ENCODE measurements at places on chromosomes 1 and 21.

DNA sequence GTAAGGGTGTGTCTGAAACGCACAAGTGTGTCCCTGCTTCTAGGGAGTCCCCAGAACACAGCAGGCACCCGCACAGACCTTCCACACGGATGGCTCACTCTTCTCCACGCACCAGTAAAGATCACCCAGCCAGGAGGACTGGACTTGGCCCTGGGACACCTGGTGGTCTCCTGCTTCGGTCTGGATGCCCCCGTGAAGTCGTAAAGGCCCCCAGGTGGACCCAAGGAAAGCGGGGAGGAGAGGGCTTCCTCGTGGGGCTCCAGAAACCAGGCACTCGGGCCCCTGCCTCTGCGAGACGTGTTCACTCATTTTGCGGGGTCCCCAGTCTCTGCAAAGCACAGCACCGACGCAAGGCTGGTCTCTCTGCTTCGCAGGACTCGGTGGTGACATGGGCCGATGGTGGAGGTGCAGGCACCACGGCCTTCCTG, 20.2 kb upstream of the COL6A2 start:
- DNase-seq = no peak

DNA sequence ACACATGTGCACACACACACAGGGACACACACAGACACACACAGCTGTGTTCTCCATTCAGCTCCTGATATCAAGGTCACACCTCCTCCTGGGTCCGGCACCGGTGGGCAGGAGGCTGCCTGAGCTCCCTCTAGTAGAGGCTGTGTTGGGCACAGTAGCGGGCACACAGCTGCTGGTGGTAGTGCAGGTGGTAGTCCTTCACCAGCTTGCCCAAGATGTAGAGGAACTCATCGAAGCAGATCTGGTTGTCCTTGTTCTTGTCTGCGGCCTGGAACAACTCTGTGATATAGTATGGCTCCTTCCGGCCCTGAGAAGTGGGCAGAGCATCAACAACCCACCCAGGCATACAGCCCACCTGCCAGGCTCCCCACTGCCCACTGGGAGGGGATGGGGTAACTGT, 5.6 kb upstream of the S100A8 start:
- DNase-seq = no peak

- no peak for DNase-seq
These were observed 20.7 kb upstream of the ADARB1 start for GRCh38 chr21:45053561-45054226.

GRCh38 chr1:209542585-209542984, 40.9 kb upstream of the CAMK1G start:
- no peak for DNase-seq

GRCh38 chr1:3067671-3068563, 1.1 kb upstream of the PRDM16 start:
- DNase-seq = no peak

GRCh38 chr1:159120317-159120716, 43.8 kb upstream of the AIM2 start:
- DNase-seq = no peak

- DNase-seq = no peak
These were observed at the start of gene KRTAP10-1 for GRCh38 chr21:44539991-44540666. Gene KRTAP10-1 (minus strand): TSS chr21:44540195. CDS start chr21:44540150, 45 bp downstream.

DNA sequence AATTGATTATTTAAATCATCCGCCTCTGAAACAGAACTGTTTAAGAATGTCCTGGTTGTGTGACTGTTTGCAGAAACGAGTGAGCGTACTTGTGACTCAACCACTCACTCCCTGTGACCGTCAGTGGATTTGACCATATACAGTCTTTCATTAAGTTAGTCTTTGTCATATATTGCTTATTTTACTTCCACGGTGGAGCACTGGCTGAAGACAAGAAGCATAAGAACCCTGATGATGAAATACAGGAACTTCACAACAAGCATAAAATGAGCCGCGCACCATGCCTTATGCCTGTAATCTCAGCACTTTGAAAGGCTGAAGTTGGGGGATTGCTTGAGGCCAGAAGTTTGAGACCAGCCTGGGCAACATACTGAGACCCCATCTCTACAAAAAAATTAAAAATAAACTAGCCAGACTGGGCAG, 194.0 kb downstream of the TOMM20 start:
- no peak for DNase-seq

GRCh38 chr21:28299946-28300345, 692.7 kb downstream of the LTN1 start:
- DNase-seq = no peak

GRCh38 chr1:84758968-84759491, 68.8 kb upstream of the SSX2IP start:
- DNase-seq = no peak

GRCh38 chr21:29074007-29074376, 544 bp upstream of the CCT8 start:
- DNase-seq = no peak

GRCh38 chr1:176567190-176567794, 104.3 kb downstream of the PAPPA2 start:
- no peak for DNase-seq

DNA sequence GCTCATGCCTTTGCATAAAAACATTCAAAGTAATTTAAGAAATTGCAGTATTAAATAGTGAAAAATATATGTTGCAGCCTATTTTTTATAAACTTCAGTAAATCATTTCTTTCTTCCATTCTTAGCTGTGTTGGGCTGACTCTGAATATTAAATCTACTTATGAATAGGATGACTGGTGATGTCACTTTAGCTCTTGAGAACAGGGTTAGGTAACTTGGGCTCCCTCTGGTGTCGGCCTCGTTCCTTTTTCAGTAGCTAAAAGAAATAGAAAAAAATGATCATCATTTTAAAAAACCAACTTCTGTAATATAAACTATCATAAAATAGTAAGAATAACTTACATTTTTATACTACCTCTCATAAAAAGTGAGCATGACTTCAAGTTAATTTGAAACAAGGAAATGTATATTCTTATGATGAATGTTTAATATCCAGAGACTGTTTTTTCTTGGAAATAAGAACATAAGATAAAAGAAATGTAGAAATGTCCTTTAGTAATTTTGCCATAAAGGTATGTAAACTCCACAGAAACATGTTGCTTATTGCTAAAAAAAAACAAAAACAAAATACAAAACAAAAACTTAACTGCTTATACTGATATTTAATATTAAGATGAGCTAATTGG, 26.8 kb upstream of the NCAM2 start:
- no peak for DNase-seq

DNA sequence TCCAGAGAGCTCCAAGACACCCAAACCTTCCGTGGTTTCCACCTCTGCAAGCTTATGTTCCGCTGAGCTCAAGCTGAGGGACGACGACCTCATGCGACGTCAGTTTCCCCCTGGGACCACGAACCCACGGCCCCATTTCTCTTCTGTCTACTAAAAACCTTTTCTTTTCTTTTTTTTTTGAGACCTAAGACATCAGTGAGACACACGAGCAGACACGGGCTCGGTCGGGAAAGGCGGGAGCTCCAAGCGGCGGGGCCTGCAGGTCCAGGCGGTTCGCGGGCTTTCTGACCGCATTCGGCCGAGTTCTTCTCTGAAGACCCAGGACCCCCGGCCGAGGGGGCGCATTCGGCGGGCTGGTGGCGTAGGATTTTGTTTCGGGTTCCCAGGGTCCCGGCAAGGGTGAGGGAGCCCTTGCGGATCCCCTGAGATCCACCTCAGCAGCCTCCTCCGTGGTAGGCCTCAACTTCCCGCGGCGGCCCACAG, 402 bp downstream of the C21orf58 start:
- no peak for DNase-seq

GRCh38 chr1:171530676-171531075, 45.3 kb downstream of the PRRC2C start:
- DNase-seq = no peak

DNA sequence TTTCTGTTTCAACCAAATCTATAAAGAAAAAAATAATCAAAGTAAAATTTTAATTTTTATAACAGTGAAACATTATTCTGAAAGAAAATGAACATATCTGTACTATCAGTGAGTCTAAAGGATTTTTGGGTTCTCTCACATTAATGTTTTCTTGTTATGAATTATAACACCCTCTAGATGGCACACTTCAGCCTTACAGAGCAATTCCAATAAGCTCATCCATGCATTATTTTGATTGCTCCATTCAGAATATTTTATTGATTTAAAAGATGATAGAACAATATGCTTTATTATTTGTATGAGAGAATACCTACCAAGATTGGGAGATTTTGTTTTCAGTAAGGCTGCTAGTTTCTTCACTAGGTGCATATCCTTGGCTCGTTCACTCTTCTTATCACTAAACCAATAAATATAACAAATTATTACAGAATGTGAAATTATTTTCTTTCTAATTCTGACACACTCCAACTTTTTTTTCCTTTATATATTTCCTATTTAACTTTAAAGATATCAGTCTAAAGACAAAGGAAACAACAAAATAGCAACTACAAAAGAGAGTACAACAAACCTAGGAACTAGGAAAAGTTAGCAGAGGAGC, 82.4 kb downstream of the RAB3GAP2 start:
- DNase-seq = no peak

GRCh38 chr1:69686367-69686984, 118.8 kb downstream of the LRRC7 start:
- no peak for DNase-seq

DNA sequence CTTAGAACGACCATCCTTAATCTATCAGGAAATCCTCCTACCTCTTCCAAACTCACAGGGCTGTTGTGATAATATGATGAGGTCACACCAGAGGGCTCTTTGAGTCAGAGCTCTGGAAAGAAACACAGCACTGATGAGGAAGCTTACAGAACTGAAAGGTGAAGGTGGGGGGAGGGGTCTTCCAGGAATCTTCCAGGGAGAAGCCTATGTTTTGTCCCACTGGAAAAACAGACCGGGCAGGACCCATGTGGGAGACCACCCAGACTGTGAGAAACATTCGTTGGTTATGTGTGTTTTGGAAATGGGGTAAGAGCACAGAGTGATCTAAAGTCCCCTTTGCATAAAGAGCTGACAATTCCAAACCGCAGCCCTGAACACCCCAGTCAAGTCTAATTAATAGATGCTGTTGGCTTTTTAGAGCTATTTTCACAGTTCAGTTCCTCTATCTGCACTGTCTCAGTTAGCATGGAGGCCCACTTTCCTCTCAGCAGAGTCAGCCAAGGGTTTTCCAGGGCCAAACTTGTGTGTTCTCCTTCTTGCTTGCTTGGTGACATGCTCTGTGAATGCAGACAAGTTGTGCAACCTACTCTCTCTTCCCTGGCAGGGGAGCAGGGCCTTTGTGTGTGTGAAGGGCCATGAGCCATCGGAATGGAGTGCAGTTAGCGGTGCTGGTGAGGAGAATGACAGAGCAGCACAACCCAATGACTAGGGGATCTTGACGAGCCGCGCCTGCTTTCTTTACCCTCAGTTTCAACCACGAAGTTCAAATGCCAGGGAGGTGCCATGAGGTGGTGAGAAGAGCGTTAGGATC, 12.3 kb downstream of the PHLDA3 start:
- no peak for DNase-seq

- DNase-seq = no peak
These were observed 46.5 kb downstream of the SAMD13 start for GRCh38 chr1:84347932-84348555.

DNA sequence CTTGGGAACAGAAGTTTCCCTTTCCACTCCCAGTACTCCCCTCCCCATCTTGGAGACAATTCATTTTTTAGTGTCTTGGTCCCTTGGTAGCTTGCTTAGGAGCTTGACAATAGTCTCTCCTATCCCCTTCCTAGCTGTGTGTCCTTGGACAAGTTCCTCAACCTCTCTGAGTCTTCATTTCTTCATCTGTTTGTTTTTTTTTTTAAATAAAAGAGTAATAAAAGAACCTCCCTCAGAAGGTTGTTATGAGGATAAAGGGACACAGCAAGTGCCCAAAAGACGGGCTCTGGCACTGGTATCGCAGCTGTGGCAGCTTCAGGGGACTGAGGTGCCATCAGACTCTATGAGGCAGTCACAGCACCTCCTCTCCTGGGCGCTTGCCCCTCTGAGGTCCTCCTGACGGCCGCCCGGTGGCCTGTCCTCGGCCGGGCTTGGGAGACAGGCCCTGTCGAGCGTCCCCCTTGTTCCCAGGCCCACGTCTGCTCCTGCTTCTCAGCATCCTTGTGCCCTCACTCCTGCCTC, 689.2 kb downstream of the MATN1 start:
- DNase-seq = no peak

GRCh38 chr21:45439161-45439872, 34.4 kb downstream of the COL18A1 start:
- peak; percentile 77 for DNase-seq

DNA sequence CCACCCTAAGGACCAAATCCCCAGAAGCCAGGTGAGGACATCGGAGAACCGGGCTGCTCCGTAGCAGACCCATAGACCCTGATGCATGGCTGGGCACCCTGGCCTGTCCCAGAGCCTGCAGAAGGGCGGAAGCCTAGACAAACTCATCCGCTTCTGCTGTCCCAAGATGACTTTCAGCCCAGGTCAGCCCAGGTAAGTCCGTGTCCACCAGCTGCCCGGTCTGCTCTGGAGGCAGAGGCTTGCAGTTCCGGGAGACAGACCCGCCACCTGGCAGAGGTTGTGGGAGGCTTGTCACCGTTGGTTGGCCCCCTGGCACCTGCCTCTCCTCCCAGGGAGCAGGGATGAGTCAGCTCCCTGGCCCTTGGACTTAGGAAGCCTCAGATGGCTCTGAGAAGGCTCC, 22.8 kb upstream of the POFUT2 start:
- DNase-seq = no peak

DNA sequence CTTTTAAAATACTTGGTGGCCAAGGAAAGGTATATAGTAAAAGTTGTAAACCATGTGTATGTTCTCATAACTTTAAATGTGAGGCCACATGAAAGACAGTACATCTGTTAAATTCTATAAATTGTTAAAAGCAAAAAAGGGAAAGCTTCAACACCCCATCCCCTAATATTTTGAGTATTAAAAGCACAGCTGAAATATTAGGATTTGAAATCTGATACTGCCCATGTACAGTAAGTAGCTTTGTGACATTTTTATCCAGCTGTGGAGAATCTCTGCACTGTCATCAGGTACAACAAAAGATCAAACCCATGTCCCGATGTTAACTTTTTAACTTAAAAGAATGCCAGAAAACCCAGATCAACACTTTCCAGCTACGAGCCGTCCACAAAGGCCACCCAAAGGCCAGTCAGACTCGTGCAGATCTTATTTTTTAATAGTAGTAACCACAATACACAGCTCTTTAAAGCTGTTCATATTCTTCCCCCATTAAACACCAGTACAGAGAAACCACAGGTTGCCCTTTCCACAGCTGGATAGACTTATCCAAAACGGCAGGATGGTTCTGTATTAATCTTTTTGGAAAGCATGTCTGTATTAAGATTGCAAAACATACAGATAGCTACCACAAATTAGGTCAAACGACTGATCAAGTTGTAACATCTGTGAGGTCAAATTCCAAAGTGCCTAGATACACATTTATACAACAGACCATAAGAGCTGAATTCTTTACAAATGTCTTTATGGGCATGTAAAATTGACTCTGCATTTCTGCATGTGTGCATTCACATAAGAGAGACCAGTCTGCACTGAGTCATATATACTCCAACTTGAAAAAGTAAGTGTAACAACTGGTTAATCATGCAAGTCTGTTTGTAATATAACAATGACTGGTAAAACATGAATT, 5.2 kb downstream of the IRF2BP2 start:
- DNase-seq = no peak

DNA sequence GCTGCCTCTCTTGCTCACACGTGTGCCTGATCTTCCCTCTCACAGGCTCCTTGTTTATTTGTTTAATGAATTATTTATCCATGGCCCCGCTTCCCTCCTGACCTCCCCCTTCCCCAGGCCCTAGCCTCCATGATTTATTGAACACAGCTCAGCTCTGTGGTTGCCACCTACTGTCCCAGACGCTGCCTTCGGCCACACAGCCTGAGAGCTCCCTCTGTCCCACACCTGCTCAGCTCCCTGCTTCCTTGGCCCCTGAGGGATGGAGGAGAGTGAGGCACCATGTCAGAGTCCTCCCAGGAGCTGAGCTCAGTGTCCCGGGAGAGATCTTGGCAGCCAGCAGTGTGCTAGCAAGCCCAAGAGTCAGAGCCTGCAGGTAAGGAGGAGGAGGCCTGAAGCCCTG, 3.1 kb upstream of the EFNA3 start:
- no peak for DNase-seq

Data from stimulated activated CD8-positive, alpha-beta memory T cell treated with anti-CD3 and anti-CD28 coated beads, Interleukin-15, amount 100 ng/mL, for 1 hour (primary cell).